NK-92 treated with Interleukin-12 subunit alpha and Interleukin-12 subunit beta, amount 100 ng/mL, for 24 hours (cell line): ENCODE measurements at places on chromosomes 5 and 9.

DNA sequence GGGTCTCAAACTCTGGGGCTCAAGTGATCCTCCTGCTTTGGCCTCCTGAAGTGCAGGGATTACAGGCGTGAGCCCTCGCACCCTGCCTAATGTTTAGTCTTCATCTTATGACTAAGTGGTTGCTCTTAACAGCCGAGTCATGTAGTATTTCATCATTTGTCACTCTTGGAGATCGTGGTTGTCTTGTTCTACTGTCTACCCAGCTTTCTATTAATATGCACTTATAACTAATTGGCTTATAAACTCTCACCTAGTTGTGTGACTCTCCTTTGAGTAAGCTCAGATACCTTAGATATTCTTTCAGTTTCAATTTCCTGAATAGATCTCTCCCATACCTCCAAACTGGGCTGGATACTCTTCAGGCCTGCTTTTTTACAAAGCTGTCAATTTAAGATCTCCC is 19.9 kb downstream of the SLC44A1 start:
- peak; percentile 18 for DNase-seq

- no peak for DNase-seq
Observed at GRCh38 chr9:12318732-12319685, 374.2 kb upstream of the TYRP1 start.

- no peak for DNase-seq
Observed at GRCh38 chr5:42366051-42366450, 57.2 kb upstream of the GHR start.

DNA sequence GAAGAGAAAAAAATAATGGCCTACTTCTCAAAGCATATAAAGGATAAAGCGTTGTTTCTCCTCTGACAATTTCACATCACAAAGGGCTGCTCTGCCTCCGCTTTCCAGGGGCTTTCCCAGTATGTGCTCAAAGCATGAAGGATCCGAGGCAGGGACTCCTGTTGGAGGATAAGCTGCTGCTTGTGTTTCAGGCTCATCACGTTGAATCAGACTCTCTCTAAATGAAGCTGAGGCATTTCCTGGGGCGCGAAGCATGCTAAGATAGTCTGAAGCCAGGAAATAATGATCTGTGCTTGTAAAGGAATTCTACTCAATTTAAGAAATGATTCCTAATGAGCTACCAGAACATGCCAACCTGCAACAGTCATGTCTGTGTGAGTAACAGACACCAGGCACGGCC is 97.5 kb downstream of the MARCHF11 start:
- no peak for DNase-seq

DNA sequence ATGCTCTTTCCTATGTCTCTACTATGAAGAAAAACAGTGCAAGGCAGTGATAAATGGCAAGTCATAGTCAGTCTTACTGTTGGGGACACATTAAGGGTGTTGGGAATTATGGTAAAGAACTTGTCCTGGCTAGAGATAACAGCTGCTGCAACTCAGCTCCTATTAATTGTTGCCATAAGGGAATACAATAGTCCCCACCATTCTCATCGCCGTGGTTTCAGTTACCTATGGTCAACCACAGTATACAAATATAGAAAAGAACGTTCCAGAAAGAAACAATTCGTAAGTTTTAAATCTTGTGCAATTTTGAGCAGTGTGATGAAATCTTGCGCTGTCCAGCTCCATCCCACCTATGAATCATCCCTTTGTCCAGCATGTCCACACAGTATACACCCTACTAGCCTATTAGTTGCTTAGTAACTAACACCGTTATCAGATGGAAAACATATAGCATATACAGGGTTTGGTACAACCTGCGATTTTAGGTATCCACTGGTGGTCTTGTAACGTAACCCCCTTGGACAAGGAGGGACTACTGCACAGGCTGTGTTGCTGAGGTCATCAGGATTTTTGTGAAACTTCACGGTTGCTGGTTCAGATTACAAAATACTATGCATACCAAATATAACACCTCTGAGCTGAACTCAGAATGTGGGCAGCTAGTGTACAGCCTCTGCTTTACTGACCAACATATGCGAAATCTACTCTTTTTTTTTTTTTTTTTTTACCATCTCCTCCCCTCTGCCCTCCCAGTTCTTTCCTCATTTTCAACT is 53.5 kb downstream of the ZFR start:
- peak; percentile 39 for DNase-seq

DNA sequence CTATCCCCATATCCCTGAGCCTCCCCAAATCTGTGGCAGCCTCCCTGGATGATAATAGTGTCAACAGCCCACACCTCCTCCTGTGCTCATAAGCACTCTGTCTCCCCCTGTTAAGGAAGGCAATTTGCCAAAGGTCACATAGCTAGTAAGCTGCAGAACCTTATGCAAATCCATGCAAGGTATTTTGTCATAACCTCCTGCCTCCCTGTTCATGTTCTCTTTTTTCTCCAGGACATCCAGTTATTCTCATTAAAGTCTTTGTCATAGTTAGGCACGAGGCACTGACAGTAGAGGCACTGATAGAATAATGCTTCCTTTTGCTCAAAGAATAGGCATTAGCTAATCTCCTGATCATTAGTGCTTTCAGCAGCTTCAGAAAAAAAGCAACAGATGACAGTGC is 10.2 kb upstream of the AUH start:
- DNase-seq: no peak

DNA sequence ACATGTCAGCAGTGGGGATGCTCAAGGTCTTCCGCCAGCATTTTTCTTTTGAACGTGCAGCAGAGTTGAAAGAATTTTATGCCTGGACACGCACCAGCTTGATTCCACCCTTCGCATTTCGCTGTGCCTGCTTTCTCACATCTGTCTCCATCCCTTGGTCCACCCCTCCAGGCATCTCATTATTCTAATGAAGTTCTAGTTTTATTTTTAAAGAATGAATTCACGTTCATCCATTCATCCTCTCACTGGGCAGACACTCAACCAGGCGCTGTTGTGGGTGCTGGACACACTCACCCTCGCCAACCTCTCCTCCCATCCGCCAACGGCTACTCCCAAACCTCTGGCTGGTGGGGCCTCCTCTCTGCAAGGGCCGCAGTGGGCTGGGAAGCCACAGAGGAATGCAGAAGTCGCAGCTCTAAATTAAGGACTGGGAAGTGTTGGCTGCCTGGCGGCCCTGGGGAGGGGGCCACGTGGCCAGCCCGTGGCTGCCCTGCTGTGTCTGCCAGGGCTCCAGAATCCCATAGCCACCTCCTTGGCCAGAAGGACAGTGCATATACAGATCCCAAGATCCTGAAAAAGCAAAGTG is 6.7 kb downstream of the SUSD3 start:
- no peak for DNase-seq
